ENCODE measurements at places on chromosomes 7 and 10.

- DNase-seq: no peak
These were observed 9.5 kb upstream of the RBM20 start for GRCh38 chr10:110634527-110635209.

DNA sequence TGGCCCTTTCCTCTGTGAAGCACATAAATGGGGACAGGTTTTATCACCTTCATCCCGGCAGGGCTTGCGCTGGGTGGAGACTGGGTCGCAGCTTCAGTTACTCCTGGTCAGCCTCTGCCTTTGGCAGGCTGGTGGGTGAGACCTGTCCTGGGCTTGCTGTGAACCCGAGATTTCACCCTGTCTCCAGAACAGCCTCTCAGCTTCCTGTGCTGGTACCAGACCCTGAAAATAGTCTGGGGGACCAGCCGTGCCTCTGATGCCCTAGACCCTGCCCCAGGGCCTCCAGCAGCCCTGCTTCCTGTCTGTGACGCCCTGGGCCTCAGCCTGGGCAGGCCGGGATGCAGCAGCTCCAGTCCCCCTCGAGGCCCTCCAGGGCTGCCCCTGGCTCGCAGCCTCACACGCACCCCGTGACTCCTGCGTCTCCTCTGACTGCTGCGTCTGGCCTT lies 13.2 kb upstream of the PWWP2B start:
- no peak for DNase-seq

DNA sequence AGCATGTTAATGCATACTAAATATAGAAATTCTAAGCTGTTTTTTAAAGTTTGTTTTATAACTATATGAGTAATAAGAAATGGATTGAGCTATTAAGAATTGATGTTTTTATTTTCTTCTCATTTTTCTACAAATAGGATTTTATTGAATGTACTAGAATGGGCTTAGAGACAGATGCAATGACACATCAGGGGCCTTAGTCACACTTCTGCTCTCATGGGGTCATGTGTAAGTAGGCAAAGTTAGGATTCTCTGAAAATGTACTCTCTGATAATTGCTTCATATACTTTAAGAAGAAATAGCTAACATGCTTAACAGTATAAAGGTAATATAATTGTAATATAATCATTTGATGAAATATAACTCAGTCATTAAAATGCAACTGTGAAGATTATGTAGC lies 154.6 kb downstream of the ZNF438 start:
- no peak for DNase-seq

GRCh38 chr10:118595598-118596425 lies at the start of gene PRLHR:
TSS of gene PRLHR (minus strand) at chr10:118595648. CDS start at chr10:118595244, 404 bp downstream.
- no peak for DNase-seq

DNA sequence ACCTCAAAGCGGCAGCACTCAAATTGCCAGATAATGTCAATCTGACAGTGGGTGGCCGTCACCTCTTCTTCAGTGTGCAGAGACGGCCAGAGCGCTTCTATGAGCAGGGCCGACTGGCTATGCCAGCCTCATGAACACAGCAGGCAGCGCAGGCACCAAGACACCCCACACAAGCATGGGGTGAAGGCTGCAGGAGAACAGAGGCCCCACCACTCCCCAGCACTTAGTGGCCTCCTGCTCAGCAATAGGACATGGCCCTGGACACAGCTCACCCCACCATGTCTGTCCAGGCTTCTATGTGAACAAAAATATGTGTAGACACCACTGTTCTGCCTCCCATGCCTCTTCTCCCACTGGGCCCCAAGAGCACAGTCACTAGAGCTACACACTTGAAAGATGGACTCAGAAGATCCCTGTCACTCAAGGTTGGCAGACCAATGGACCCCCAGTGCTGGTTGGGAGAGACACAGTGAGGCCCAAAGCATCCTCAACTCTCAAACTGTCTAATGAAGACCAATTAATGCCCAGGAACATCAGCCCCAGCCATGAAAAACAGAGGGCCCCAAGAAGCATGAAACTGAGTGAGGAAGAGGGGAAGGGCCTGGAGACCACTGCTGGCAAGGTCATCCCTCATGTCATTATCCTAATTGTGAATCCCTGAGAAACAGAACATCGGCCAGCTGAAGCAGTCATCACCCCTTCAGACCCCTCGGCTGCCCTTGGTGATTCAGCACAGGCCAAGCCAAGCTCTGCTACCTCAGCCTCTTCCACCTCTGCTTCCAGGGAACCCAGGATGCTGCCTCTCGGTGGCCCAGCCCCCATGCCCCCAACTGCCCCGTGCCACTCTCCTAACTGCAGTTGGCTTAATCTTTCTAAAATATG lies 77.7 kb downstream of the GRID1 start:
- DNase-seq: no peak

- DNase-seq: no peak
These were observed 296.3 kb downstream of the GRID1 start for GRCh38 chr10:86070278-86070677.

DNA sequence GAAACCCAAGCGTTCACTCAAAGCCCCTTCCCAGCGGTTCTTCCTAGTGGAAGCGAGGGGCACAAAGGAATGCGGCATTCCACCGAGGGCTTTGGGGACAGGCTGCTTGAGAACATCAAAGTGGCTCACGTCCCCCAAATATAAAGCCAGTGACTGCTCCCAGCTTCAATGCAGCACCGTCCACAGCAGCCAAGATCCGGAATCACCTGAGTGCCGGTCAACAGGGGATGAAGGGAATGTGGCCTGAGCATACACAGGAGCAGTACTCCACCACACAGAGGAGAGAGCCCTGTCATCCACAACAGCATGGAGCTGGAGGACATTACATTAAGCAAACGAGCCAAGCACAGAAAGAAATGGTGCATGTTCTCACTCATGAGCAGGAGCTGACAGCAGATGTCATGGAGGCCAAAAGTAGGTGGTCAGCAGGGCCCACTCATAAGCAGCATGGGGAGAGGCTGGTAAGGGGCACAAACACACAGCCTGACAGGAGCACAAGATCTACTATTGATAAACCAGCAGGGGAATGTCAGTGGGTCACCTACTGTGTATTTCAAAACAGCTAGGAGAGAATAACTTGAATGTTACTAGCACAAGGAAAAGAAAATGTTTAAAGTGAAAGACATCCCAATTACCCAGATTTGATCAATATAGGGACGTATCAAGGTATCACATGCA lies 79.5 kb downstream of the DIP2C start:
- DNase-seq: no peak

DNA sequence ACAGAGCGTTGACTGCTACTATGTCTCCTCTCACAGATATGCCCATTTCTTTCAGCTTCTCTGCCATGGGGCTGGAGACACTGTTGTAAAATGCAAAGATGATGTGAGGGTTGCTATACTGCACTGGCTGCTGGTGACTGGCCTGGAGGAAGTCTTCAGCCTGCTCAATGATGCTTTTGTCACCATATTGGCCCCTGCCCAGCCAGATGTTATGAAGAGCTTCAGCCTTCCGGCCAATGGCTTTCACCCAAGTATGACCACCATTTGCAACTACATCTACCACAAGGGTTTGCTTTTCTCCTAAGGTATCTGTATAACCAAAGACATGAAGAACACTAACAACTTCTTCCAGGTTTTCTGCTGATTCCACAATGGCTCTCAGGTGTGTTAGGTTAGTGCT lies 1.6 kb downstream of the C7orf25 start:
- no peak for DNase-seq

- DNase-seq: no peak
These were observed 104.6 kb downstream of the INPP5A start for GRCh38 chr10:132641966-132642731.

- peak; percentile 54 for DNase-seq
These were observed 7.0 kb downstream of the AIMP2 start for GRCh38 chr7:6015917-6016652.

- DNase-seq: peak; percentile 52
These were observed 115.2 kb downstream of the ZFAND4 start for GRCh38 chr10:45557275-45557905.

DNA sequence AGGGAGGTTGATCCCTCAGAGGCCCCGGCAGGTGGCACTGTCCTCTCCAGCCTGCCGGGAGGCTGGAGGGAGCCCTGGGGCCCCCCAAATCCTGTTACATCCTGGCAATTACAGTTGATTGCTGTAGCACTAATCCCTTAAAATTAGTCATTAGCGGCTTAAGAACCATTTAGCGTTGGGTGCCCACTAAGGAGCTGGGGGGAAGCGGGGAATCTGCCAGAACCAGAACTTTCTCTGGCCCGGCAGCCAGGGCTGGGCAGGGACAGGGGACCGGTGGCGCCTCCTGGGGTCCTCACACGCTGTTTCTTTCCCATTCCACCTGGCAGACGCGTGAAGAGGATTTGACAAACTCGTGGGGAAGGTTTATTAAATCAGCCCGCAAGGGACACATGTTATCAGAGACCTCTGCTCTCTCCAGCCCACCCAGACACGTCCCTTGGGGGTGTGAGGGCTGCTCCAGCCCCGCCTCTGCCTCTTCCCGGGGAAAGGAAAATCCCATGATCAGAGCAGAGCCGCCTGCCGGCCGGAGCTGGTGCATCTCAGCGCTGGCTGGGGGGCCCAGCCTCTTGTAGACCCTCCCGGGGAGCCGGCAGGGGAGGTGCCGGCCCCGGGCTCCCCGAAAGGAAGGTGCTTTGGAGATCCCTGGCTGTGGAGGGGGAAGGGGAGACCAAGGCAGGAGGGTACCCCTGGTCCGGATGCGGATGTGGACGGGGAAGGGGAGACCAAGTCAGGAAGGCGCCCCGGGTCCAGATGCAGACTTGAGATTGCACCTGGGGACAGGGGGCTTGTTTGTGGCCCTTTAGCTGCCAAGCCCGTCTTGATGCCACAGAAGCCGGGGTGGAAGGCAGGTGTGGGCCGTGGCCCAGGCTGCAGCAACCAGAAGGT lies 142.7 kb downstream of the ELFN1 start:
- DNase-seq: peak; percentile 62

- DNase-seq: no peak
These were observed 20.4 kb downstream of the ELFN1 start for GRCh38 chr7:1690359-1690958.

DNA sequence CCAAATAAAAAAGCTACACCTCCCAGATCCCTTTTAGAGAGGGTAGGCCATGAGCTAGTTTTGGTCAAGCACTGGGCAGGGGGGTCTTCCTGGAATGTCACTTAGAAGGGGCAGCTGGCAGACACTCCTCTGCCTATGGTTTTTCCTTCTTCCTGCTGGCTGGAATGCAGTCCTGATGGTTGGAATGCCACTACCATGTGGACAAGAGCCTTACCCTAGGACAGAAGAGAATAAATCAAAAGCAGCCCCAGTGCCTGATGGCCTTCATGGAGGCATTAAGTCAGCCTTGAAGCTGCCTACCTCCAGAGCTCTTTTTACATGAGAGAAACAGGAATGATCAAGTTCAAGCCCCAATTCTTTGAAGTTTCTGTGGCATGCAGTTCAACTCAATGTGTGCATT lies 43.5 kb upstream of the SORBS1 start:
- DNase-seq: no peak

GRCh38 chr10:54826994-54827560 lies 26.0 kb upstream of the PCDH15 start:
- DNase-seq: no peak

GRCh38 chr10:71337219-71337701 lies 18.2 kb downstream of the SLC29A3 start:
- DNase-seq: no peak

GRCh38 chr7:75650681-75651080 lies 88.1 kb downstream of the HIP1 start:
- DNase-seq: no peak

- DNase-seq: no peak
These were observed 87.9 kb downstream of the KIF20B start for GRCh38 chr10:89789188-89789877.

DNA sequence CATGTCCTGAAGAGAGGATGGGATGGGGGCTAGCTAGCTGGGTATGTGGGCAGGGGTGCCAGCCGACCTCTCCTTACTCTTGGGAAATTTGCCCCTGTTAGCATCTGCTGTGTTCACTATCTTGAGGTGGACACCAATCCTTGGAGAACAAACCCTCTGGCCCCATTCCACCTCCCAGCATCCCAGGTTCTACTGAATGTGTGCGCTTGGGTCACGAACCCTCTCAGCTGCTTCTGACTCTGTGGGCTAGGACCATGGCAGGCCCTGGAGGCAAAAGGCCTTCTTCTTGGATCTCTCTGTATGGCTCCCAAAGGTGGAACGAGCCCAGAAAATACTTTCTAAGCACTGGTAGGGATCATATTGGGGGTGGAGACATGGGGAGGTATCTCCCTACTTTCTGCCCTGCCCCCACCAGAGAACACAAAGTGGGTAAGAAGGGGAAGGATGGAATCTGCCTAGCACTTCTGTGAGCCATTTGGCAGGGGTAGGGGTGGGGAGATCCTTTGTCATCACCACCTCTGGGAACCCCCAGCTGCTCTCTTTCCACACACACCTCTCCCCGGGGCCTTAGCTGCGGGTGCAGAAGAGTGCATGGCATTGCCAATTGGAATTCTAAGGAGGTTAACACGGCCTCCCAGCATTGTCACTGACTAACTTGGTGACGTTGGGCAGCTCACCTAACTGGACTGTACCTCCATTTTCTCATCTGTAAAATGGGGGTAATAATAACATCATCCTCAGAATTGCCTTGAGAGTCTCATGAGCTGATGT lies 7.7 kb downstream of the UNC5B start:
- DNase-seq: no peak

- no peak for DNase-seq
These were observed 39.3 kb downstream of the C1GALT1 start for GRCh38 chr7:7221599-7222038.

- DNase-seq: peak; percentile 53
These were observed 545.9 kb downstream of the SUGCT start for GRCh38 chr7:40680657-40681056.

DNA sequence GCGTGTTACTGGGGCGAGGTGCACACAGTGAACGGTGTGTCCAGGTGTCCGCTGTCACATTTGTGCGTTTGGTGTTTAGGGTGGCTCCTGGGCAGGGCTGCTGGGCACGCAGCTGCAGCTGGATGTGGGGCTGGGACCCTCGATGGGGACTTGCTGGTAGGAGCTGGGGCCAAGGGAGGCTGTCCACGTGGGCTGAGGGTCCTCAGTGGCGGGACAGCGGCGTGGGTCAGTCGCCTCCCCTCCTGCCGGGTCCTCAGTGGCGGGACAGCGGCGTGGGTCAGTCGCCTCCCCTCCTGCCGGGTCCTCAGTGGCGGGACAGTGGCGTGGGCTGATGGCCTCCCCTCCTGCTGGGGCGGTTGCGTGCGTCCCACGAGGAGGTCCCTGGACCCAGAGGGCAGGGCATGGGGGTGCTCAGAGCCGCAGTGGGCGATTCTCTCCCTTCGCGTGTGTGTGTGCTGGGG lies 68.5 kb downstream of the INPP5A start:
- DNase-seq: no peak

DNA sequence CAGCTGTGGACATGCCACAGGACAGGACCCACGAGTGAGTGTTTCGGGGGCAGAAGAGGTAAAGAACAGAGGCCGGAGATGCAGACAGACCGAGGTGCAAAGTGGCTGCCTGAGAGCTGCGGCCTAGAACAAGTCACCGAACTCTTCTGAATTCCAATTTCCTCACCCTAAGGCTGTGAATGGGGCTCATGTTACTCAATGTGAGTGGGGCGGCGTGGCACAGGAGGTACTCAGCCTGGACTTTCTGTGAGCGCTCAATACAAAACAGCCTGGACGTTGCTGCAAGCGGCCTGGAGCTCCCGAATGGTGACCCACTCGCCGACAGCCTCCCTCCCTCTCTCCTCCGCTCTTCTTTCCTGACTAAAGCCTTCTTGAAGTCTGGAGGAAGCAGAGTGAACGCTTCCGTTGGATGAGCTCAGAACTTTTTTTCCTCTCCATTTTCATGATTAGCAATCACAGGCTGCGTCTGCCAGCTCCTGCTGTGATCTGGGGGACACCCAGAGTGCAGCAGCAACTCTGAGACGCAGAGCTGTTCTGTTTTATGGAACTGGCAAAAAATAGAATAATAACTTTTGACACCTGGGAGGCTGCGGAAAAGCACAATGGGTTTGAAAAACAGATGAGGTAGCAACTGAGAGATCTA lies 108.5 kb downstream of the PTPRN2 start:
- DNase-seq: no peak

GRCh38 chr10:74743401-74743800 lies 83.0 kb upstream of the KAT6B start:
- no peak for DNase-seq
